T-helper 1 cell (primary cell): ENCODE measurements at places on chromosomes 16 and 17.
A peak's percentile ranks its signal among the peaks of the same experiment; 100 is the strongest.

GRCh38 chr17:1648173-1648962 lies 1.3 kb downstream of the RILP start:
- DNase-seq, result no peak

GRCh38 chr16:84714028-84714427 lies 14.2 kb downstream of the USP10 start:
- no peak for DNase-seq

DNA sequence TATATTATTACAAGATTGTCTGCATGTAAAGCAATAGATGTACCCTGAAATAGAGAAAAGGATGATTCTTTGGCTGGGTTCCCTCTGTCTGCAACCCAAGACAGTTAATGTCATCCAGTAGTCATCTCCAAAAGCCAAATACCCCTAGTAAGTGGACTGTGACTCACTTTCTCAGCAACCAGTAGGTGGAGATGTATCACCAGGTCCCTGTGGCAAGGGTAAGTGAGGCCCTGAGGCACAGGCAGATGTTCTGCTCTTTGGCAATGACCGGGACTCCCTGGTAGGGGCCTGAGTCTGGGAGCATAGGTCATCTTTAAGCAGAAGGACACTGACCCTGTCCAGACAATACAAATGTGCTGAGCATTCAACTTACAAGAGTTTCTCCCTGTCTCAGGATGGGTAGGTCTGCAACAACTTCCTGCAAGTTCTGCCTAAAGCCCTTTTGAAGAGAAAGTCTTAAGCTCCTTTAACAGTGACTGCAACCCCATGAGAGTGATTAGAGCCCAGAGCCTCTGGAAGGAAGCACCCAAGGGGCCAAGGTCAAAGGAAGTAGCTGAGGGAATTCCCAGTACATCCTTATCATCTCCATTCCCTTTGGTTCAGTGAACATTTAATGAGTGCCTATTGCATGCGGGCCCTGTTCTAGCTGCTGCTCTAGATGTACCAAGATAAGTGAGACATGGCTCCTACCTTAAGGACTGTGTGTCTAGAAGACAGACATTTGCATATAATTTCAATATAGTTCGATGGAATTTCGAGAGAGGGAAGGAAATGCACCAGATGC lies 31.9 kb downstream of the PMP22 start:
- DNase-seq, result no peak

DNA sequence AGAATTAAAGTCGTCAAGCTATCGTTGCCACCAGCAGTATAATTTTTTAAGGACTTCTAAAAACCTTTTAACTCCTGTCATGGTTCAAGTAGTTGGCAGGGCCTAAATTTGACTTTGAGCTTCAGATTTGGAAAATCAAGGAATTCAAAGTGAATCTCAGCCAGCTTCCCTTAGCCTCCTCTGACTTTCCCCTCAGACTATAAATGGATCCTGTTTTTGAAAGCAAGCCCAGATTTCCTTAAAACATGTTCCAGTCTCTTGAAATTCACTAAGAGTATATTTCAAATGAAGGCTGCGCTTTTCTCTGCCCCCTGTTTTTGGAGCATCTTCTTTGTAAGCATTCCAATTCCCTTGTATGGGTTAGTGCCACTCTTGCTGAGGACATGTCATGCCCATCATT lies 101.8 kb upstream of the CDH8 start:
- no peak for DNase-seq

DNA sequence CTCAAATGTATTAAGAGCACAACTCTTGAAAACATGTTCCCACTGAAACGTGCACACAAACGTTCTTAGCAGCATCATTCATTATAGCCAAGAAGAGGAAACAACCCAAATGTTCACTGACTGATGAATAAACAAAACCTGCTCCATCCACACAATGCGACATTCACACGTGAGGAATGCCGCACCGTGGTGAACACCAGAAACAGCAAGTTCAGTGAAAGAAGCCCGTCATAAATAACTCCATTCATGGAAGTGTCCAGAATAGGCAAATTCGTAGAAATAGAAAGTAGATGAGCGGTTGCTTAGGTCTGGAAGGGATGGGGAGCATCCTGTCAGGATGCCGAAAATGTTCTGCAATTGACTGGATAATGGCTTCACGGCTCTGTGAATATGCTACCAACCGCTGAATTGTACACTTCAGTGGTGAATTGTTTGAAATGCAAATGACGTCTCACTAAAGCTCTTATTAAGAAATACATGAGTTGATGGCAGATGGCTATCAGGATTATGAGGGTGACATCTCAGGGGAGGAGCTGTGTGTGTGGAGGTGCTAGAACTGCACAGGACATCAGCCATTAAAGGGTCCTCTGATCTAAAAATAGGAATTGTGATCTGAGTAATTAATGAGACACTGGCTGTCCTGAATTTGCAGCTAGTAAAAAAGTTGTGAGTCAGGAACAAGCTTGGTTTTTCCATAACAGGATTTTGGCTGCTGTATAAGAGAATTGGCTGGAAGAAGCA lies 771.0 kb downstream of the KCNJ18 start:
- no peak for DNase-seq

DNA sequence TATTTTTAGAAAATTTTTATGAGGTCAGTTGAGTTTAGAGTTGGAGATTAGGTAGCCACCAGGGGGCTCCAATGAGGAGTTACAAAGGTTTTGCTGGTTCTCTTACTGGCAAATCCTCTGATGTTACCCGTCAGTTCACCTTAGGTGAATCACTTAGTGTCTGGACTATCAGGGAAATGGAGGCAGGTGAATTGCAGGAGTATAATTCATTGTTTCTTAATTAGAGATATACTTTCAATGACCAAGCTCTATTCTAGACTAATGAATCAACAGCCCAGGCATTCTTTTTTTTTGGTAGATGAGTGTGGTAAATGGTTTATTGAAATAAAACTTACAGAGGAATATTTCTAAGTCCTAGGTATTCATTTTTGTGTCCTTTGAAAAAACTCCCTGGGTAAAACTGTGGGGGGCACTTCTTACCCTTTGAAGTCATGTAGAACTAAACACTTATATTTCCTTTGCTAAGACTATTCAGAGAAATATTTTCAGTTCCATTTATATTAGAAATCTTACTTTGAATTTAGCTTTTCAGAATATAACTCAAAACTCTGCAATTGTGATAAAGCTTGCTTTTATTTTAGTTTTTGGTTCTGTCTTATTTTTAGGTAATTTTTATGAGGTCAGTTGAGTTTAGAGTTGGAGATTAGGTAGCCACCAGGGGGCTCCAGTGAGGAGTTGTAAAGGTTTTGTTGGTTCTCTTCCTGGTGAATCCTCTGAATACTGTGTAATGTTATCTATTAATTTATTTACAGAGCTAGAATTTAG lies 17.7 kb downstream of the PSMD11 start:
- DNase-seq, result peak; percentile 15

GRCh38 chr16:14628806-14629611 lies 1.1 kb downstream of the PARN start:
- no peak for DNase-seq

DNA sequence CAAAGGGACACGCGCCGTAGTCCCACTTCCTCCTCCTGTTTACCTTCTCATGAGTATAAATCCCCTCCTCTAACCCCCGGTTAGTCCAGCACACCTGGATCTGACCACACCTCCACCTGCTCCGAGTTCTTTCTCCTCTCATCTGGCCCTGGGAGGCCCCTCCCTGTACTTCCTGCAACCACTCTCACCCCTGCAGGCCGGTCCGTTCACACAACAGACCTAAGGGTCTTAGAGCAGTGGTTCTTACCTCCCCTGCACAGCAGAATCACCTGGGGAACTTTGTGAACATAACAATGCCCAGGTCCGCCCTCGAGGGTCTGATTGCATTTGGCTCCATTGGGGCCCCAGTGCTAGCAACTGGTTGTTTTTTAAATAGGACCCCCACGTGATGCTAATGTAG lies 24.8 kb downstream of the TMEM114 start:
- DNase-seq, result no peak

- no peak for DNase-seq
Measured at GRCh38 chr16:18834864-18835263, 33.5 kb upstream of the ARL6IP1 start.

DNA sequence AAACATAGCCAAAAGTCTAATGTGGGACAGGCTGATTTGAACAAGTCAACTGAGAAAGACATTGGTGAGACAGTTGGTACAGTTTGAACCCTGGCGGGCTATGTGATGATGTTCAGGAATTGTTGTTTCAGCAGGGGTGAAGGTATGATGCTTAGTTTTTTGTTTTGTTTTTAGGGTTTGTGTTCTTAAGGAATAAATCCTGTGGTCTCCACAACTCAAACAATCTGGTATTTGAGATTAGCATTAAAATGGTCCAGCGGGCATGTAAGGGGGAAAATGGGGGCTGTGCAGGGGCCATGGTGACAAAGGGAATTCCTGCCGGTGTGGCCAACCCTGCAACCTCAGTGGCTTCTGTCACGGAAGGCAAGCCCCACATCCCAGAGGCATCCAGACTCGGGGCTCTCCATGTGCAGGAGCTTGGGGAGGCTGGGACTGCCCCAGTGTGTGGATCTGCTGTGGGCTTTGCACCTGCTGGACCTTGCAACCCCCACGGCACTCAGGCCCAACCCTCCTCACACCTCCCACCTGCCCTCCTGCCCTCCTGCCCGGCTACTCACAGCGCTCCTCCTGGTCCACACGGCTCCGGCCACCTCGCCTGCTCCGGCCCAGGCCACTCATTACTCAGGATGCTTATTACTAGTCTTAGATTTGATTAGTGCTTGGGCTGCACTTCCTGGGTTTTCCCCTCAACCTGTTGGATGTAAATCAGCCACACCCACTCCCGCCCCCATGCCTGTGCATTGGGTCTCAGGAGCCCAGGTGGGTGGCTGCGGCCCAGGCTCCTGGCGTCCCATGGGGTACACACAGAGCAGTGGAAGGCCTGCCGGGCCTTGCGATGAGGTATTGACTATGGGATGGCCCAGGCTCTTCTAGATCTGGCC lies at the start of gene TNFRSF13B:
TSS of gene TNFRSF13B (minus strand) at position 661 of the 881 bp plus-strand sequence. CDS start at position 618, 43 bp downstream.
- DNase-seq, result no peak
